ENCODE measurements at places on chromosomes 2 and 18. TPM values are rescaled to one million over a fixed set of nuclear protein-coding genes. Genes with fewer than 3 reads are reported as not detected.
A peak's percentile ranks its signal among the peaks of the same experiment; 100 is the strongest.

The ADAM23 gene
- 30.1 TPM for total RNA-seq

The TMEFF2 gene
- total RNA-seq = not detected

GRCh38 chr2:225233234-225233633, 166.3 kb upstream of the NYAP2 start:
- peak; percentile 20 for DNase-seq

- DNase-seq = no peak
Measured at GRCh38 chr18:72086421-72086820, 457.7 kb downstream of the CBLN2 start.

GRCh38 chr2:234334151-234334550, 162.7 kb downstream of the ARL4C start:
- DNase-seq = peak; percentile 20

DNA sequence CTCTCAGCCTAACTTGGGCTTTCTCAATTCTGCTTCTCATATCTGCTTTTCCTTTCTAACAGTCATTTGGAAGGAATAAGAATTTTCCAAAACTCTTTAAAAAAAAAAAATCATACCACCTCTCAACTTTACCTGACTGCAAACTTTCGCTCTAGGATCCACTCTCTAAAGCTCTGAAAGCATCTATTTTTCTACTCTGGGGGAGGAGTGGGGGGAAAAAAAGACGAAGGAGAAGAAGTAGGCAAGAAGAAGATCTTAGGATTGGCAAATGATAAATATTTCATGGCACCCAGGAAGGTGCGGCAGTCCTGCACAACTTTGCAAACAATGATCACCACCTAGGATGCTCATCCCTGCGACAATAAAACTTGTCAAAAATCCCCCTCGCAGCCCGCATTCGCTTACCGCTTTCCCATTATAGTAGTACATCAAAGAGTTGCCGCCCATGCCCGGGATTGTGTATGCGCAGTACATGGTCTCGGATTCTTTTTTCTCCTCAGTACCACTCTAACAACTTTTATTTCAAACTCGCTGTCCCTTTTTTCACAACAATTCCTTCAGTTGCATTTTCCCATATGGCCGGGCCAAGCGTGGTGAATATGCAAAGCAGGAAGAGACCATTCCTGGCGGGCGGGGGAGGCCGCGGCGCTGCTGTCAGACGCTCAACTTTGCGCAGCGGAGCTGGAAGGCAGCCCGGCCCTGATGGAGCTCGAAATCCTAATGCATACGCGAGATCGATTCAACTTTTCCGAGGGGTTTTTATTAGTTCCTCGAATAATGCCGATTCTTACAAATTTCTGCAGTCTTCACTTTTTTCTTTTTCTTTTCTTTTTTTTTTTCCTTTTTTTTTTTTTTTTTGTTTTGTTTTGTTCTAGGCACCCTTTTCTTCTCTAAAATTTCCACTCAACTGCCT, 266.5 kb downstream of the TCF4 start:
- peak; percentile 79 for DNase-seq

DNA sequence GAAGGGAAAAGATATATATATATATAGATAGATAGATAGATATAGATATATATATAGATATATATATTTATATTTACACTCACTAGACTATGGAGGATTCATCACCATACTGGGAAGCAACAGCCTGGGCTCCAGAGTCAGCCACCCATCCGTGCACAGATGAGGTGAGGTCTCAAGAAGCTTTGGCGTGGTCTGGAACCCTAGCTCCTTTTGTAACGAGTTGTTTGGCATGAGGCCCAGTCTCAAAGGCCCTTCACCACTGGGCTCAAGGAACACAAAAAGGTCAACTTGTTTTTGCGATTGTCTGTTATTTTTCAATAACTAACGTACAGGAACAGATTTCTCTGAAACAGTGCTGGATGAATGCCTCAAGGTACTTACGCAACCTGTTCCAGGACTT, 448.7 kb downstream of the CMPK2 start:
- no peak for DNase-seq
